ENCODE measurements at places on chromosomes 4 and X.

- no peak for DNase-seq
Observed at GRCh38 chr4:13452927-13453579, 31.1 kb downstream of the RAB28 start.

- no peak for DNase-seq
Observed at GRCh38 chr4:55272589-55272988, 73.5 kb upstream of the SRD5A3 start.

DNA sequence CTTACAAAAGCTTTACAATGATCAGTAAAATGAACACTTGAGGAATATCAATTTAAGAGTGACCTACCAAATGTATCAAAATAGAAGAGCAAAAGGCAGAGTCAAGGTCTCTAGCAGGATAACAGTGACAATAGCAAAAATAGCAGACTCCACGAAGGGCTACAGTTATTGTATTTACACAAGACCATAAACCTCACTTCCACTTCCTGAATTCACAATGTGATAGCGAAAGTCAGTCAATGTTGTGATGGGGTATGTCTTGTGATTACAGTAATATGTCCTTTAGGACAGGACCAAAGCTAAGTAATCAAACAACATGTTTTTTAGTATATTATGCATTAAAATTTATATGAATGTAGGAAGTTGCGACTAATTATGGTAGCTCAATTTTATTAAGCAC, 139.6 kb downstream of the IQCM start:
- DNase-seq: no peak

- DNase-seq: no peak
Observed at GRCh38 chrX:124829930-124830329, 483.6 kb downstream of the SH2D1A start.

GRCh38 chr4:143726714-143727113, 26.2 kb upstream of the FREM3 start:
- no peak for DNase-seq

DNA sequence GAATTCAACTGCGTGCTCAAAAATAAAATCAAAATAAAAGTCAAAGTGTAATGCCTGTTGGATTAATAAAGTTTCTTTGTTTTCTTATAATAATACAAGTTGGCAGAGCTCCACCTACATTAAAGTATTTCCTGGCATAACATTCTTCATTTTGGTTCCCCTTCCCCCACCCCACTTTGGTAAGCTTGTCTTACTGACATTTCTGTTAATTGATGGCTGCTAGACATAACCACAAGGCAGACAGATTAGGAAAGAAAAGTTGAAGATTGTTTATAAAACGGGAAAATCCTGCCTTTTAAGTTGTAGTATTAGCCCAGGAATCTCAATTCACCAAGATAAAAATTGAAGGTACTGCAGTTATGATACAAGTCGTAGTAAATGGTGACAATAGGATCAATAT, 246.5 kb upstream of the RPS6KA3 start:
- peak; percentile 61 for DNase-seq

DNA sequence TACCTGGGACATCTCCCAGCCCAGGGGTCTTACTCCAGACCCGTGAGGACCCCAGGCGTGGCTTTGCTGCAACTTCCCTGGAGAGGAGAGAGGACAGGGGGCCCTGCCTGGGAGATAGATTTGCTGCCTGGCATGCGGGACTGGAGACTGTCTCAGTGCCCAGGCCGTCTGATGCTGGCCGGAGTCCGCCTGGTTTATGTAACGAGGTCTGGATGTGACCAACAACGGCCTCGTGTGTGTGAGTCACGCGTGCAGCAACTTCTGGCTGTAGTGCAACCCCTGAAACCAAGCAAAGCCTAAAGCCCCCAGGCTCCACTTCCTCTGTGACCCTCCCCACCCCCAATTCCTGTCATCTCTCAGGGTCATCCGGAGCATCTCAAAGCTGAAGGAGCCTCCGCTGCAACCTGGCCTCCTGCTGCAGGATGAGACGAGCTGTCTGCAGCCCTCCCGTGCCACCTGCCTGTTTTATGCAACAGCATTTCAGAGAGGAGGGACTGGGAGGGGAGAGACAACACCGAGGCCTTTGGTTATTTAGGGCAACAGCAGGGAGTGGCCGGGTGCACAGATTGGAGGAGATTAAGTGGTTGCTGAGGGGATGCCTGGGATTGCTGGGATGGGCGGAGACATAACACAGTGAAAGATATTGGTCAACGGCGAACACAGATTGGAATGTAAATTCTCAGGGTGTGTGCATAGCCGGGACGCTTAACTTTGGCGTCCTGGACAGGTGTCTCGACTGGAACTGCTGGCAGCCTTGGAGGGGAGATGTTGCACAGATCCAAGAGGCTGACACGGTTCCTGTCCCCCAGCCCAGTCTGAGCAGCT, 16.0 kb downstream of the XG start:
- DNase-seq: no peak

GRCh38 chrX:133715715-133716114, 269.7 kb downstream of the GPC3 start:
- DNase-seq: no peak

Data from fibroblast of upper back skin (primary cell).